NCI-H69 (cell line): ENCODE measurements at places on chromosomes 1 and 21.
A peak's percentile ranks its signal among the peaks of the same experiment; 100 is the strongest.

DNA sequence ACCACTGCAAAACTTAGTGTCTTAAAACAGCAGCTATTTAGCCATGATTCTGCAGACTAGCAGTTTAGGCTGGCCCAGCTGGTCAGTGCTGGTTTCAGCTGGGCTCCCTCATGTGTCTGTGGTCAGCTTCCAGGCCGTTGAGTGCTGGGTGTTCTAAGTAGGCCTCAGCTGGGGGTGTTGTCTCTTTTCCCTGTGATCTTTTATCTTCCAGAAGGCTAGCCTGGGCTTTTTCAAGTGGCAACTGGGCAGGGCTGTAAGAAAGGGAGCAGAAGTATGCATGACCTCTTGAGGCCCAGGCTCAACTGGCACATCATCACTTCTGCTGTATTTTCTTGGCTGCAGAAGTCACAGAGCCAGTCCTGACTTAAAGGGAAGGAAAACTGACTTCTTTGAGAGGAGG lies 136.1 kb downstream of the KIF26B start:
- DNase-seq: no peak

GRCh38 chr1:158055854-158056253 lies 62.4 kb downstream of the KIRREL1 start:
- peak; percentile 62 for DNase-seq

DNA sequence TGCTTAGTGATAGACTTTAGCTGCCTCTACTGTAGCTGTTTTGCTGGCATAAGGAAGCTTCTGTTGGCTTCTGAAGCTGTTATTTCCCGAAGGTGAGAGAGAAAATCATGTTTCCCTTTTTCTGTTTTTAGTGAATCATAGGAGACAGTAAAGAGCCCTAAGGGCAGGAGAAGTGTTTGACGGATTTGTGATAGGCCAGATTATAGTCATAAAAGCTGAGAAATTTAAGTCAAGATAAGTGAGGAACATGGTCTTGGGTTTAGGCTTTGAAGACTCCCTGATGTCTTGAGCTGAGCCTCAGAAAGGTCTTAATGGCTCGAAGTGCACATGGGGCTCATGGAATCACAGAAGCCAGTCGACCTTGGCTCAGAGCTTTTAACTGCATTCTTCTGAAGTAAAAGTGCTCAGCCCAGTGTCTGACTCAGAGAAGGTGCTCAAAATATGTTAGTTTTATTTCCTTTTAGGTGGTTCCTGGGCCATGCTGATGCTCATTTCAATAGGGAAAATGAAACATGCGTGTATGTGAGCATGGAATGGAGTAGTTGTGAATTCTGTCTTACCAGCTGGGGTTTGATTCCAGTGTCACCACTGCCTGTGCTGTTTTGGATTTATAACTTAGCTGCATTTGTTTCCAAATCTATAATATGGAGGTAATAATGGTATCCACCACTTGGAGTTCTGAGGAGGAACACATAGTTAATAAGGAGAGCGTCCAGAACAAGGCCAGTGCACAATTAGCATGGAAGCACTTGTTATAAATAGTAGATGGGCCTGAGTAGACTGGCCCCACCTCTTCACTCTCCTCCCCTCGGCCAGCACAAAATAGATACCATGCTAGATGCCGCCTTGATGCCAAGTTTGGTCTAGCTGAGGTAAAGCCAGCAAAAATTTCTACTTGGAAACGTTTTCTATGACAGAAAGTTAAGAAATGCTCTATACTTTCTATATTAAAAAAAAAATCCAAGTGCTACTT lies 99.2 kb downstream of the C1orf21 start:
- no peak for DNase-seq

DNA sequence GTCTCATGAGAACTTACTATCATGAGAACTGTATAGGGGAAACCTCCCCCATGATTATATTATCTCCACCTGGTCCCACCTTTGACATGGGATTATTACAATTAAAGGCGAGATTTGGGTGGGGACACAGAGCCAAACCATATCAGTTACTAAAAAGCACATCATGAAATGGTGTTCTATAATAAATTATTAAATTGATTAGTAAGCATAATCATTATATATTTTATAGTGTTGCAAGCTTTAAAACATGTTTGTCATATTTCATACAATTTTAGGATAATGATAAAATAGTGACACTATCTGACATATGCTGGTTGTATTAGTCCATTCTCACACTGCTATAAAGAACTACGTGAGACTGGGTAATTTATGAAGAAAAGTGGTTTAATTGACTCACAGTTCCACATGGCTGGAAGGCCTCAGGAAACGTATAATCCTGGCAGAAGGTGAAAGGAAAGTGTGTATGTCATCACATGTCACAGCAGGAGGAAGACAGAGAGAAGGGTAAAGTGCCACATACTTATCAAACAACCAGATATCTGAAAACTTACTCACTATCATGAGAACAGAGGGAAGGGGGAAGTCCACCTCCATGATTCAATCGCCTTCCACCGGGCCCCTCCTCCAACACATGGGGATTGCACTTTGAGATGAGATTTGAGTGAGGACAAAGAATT lies 539.2 kb upstream of the OLFM3 start:
- peak; percentile 31 for DNase-seq

DNA sequence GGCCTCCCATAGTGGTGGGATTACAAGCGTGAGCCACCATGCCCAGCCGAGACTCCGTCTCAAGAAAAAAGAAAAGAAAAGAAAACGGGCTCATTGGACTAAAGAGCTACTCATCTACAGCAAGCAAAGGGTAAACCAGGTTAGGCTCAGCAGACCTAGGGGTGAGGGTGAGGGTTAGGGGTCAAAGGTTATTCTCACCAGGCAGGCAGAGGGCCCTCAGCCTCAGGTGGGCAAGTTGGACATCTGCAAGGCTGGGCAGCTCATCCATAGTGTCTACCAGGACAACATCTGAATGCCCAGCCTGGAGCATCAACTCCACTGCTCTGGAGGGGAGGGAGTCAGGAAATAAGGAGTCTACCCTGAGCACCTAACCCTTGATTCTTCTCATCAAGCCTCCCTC lies 3.5 kb downstream of the MTMR11 start:
- DNase-seq: no peak

GRCh38 chr1:237270353-237270752 lies 228.4 kb downstream of the RYR2 start:
- no peak for DNase-seq

DNA sequence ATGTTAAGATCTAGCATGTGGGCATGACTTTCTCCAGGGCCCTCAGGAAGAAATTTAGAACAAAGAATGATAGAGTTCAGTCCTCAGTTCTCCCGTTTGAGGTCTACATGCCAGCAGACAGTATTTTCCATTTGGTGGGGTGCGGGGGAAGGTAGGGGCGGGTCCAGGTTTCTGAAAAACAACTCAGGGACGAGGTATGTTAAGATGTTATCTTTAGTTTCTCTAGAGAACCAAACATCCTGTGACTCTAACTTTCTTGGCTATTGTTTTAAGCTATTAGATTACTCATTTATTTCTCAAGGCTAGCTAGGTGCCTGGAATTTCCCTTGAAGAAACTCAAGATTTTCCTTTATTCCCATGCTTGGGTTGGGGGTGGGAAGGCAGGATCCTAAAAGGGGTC lies 42.3 kb upstream of the SYT14 start:
- no peak for DNase-seq

DNA sequence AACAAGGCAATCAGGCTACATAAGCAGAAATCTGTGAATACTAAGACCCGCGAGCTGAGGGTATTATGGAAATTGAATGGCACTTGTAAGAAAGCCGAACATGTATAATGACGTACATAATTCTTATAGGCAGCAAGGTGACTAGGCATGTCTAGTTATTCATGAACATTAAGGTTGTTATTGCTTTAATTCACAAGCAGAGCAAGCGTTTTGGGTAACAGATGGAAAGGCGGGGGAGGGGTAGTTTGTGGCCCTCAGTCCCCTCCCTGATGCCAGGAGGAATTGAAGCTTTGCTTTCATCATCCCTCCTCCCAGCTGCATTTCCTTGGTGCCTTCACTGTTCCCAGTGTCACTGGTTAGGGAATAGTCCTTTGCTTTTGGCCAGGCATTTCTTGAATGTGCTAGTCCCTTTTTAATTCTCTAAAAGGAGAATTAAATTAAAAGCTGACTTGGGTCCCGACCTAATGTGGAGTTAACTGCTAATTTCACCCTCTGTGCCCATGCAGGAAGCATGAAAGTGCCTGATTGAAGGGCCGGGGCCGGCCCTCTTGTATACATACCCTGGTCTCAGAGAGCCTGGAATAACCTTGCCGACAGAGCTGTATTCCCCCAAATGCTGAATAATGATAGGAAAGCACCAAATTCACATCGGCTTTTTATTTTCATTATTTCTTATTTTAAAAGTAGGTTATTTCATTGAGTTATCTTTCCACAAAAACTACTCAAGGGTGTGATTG lies 42.5 kb downstream of the RYR2 start:
- DNase-seq: no peak

- DNase-seq: peak; percentile 20
These were observed 10.8 kb upstream of the THEM4 start for GRCh38 chr1:151920149-151920548.

GRCh38 chr1:208631506-208631905 lies 387.3 kb upstream of the PLXNA2 start:
- no peak for DNase-seq

- peak; percentile 81 for DNase-seq
These were observed 51.0 kb downstream of the BACH1 start for GRCh38 chr21:29349702-29350101.

GRCh38 chr1:201714542-201715329 lies 114.2 kb upstream of the IPO9 start:
- DNase-seq: peak; percentile 59

DNA sequence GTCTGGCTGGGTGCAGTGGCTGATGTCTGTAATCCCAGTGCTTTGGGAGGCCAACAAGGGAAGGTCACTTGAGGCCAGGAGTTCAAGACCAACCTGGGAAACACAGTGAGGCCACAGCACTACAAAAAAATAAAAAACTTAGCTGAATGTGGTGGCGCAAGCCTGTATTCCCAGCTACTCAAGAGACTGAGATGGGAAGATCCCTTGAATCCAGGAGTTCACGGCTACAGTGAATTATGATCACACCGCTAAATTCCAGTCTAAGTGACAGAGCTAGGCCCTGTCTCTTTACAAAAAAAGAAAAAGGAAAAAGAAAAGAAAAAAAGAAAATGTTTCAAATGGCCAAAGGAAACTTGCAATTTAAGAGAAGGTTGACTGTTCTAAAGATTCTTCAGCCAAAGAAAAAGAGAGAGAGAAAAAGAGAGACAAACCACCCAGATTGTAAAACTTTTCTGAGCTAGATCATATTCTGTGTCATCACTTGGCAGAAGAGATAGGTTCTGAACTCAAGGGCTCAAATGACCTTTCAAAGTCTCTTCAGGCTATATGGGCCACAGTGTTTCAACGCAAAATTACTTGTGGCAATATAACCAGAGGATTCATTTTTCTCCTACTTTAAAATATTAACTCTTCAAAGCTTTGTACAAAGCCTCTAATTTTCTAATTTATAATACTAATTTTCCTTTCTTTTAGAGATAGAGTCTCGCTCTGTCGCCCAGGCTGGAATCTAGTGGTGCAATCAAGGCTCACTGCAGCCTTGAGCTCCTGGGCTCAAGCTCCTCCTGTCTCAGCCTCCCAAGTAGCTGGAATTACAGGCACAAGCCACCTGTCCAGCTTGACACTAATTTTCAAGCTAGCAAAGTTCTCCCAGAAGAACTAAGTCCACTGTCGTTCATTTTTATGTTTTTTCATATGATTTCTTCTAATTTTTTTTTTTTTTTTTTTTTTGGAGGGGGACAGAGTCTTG lies 20.5 kb downstream of the ARID4B start:
- DNase-seq: no peak

DNA sequence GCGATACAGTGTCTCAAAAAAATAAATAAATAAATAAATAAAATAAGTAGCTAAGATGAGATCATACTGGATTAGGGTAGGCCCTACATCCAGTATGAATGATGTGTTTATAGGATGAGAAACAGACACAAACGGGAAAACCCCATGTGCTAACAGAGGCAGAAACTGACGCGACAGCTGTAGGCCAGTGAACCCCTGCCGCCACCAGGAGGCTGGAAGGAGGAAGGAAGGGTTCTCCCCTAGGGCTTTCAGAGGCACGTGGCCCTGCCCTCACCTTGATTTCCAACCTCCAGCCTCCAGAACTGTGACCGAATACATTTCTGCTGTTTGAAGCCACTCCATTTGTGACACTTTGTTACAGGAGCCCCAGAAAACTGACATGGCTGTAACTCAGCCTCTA lies 38.5 kb downstream of the CHD5 start:
- DNase-seq: peak; percentile 2

DNA sequence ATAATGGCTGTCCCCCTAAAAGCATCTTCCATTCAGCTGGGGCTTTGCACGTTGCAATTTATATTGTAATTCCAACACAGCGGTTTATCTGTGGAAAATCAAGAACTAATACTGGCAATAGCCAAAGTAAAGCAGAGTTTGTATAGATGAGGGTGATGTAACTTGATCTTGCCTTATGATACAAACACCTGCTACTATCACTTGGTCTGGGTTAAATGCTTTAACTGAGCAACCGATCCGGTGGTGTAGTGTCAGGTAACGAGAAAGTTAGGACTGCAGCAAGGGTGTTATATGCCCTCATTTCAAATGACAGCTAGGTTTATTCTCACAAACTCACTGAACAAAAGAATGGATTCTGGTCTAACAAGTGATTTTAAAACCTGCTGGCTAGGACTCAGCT lies 47.3 kb upstream of the PLPPR4 start:
- DNase-seq: no peak

GRCh38 chr1:152112101-152112884 lies 3.0 kb downstream of the TCHH start:
- peak; percentile 65 for DNase-seq

GRCh38 chr1:200869753-200870391 lies 2.9 kb upstream of the GPR25 start:
- no peak for DNase-seq

DNA sequence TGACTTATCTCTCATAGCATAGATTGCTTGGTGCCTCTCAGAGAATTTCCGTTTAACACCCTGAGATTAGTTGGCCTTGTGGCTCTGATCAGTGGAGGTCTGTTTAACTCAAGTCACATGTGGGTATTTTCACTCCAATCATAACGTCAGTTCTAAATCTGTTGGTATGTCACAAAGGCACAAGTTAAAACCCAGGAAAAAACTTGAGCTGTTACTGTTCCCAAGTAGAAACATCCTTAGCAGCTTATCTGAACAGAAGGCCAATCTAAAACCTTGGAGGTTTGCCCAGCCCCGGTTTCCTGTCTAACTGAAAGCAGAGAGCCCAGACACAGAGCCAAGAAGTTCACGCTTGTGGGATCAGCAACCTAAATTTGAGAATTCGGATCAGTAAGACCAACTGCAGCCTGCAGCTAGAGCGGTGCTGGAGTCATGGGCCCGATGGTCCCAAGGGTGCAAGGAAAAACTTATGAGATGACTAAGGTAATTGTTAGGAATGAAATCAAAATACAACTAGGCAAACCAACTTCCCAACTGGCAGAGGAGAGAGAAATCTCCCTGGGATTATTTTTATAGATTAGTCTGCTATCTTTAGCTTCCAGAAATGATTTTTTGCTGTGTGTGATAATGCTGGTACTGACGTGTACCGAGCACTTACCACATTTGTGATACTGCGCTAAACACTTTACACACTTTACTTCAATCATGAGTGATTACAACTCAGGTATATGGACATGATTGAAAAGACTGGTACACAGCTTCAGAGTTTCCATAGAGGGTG lies 90.2 kb upstream of the C1orf21 start:
- peak; percentile 42 for DNase-seq

- DNase-seq: no peak
These were observed 35.6 kb upstream of the ID3 start for GRCh38 chr1:23594927-23595353.

- DNase-seq: no peak
These were observed 117.8 kb downstream of the SETD4 start for GRCh38 chr21:35942211-35943144.

- DNase-seq: no peak
These were observed 49.4 kb downstream of the SPATA46 start for GRCh38 chr1:162327144-162327787.
